Parietal lobe (tissue), 2 donors: ENCODE measurements at places on chromosomes 1 and 21. TPM values are rescaled to one million over a fixed set of nuclear protein-coding genes. Genes with fewer than 3 reads are reported as not detected.

The NHLH1 gene
- 2.2 TPM for total RNA-seq

The LCE2B gene
- not detected for total RNA-seq

The GUCA2B gene
- not detected for total RNA-seq

The ORC1 gene
- 2.2 TPM for total RNA-seq

The FMO3 gene
- not detected for total RNA-seq

The ELK4 gene
- total RNA-seq = 18.5 TPM

The SGIP1 gene
- total RNA-seq = 158 TPM

The AK5 gene
- total RNA-seq = 31.0 TPM

The COG2 gene
- 29.4 TPM for total RNA-seq

The NPPB gene
- total RNA-seq = not detected

The NUP210L gene
- total RNA-seq = 0.31 TPM

The AADACL4 gene
- not detected for total RNA-seq

The PGLYRP4 gene
- total RNA-seq = not detected

The SH3BGR gene
- total RNA-seq = 2.8 TPM

The ARMH1 gene
- 10.6 TPM for total RNA-seq

The TMEM54 gene
- 2.8 TPM for total RNA-seq

The ADGRB2 gene
- 103 TPM for total RNA-seq

The FAM151A gene
- not detected for total RNA-seq

The FNDC10 gene
- total RNA-seq = 2.2 TPM

The EPRS1 gene
- total RNA-seq = 153 TPM

The SERTAD4 gene
- 5.6 TPM for total RNA-seq

The LRRC7 gene
- total RNA-seq = 639 TPM

The TAS1R2 gene
- not detected for total RNA-seq

The NPHS2 gene
- not detected for total RNA-seq

The CLIC6 gene
- total RNA-seq = not detected

The NEXN gene
- total RNA-seq = 0.94 TPM

The B3GALT2 gene
- 105 TPM for total RNA-seq

The RAD54L gene
- total RNA-seq = 1.9 TPM

The SV2A gene
- 75.7 TPM for total RNA-seq

The AKT3 gene
- 418 TPM for total RNA-seq

The RUNX3 gene
- total RNA-seq = not detected

The LCE6A gene
- not detected for total RNA-seq

The OR4F16 gene
- not detected for total RNA-seq

The TMEM269 gene
- 0.94 TPM for total RNA-seq

The FOXD3 gene
- not detected for total RNA-seq

The CKS1B gene
- total RNA-seq = 15.0 TPM

The GLMN gene
- 32.6 TPM for total RNA-seq

The GJA4 gene
- total RNA-seq = 1.6 TPM

The KCNT2 gene
- total RNA-seq = 49.8 TPM

The DRAXIN gene
- total RNA-seq = 103 TPM

The OR2T29 gene
- total RNA-seq = not detected

The BCAN gene
- total RNA-seq = 94.8 TPM

The CLDN17 gene
- total RNA-seq = not detected

The WLS gene
- total RNA-seq = 45.4 TPM

The FMO2 gene
- total RNA-seq = under 0.01 TPM

The MYOM3 gene
- total RNA-seq = not detected

The CD34 gene
- total RNA-seq = 2.5 TPM

The LCA5L gene
- total RNA-seq = not detected

The S100A9 gene
- 9.1 TPM for total RNA-seq

The TMPRSS2 gene
- total RNA-seq = not detected

The LAPTM5 gene
- 4.1 TPM for total RNA-seq
